ENCODE measurements at places on chromosomes 16 and 17. TPM values are rescaled to one million over a fixed set of nuclear protein-coding genes. Genes with fewer than 3 reads are reported as not detected.
A peak's percentile ranks its signal among the peaks of the same experiment; 100 is the strongest.

GRCh38 chr16:47779201-47780016, 318.3 kb downstream of the PHKB start:
- peak; percentile 39 for ATAC-seq

DBNDD1 gene
- 3.0 TPM for total RNA-seq

SLC38A8 gene
- 1.2 TPM for total RNA-seq

GRCh38 chr16:4372001-4372577, 441 bp downstream of the VASN start:
- ATAC-seq, result peak; percentile 34
